DND-41 (cell line): ENCODE measurements at places on chromosomes 7 and 10.

DNA sequence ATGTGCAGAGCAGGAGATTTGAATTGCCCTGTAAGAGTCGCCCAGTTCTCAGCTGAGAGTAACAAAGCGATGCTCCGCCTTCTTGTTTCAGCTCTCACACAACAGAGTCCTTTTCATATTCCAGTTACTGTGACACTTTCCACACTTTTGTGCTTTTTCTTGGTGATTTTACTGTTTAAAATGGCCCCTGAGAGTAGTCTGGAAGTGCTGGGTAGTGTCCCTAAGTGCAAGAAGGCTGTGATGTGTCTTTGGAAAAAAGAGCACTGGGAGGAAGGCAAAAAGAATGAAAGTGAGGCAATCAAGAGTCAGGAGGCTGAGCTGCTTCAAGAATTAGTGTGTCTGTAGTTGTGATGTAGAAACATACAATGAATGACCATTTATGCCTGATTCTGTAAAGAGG is 201.2 kb upstream of the SEMA3E start:
- DNase-seq, result no peak

GRCh38 chr10:98425511-98426352 is 10.8 kb upstream of the PYROXD2 start:
- DNase-seq, result peak; percentile 48

DNA sequence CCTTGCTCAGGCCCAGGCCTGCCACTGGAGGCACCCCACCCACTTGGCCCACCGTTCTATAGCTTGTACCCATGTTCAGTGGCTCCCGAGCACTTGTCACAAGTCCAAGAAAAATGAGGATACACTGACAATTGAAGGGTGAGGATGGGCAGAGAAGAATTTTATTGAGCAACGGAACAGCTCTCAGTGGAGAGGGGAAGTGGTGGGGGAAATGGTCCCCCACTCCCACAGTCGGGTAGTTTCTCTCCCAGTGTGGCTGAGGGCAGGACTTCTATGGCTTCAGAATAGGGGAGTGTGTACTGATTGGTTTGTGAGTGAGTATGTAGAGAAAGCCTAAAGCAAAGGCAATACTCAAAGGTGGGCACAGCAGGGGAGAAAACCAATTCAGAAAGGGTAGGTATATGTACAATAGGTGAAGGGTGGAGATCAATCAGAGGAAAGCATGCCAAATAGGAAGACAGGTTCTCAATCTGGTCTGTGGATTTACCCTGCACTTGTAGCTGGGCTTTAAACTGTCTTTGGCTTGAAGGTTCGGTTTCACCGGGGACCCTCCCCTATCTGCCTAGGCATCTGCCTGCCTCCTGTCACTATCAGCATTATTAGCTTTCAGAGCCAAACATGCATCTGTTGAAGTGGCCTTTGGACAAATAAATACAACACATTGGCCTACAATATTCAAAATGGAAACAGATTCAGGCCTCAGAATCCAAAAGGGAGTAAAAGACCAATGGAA is 8.9 kb upstream of the TSPAN13 start:
- DNase-seq, result no peak

- no peak for DNase-seq
Observed at GRCh38 chr10:21385996-21386585, 139.4 kb downstream of the SKIDA1 start.

DNA sequence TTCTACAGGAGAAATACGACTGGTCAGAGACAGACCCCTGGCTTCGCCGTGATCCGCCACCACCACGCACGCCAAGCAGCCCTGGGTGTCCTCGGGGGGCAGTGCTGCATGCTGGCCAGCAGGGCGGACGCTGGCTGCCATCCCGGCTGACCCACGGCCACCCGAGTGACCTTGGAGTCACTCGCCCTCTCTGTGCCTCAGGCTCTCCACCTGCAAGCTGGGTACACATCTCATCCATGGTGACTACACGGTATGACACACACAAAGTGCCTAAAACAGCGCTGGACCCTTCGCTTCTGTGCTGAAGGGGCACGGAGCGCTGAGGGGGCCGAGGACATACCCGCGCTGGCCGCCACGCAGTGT is 62.0 kb upstream of the RNF32 start:
- no peak for DNase-seq

DNA sequence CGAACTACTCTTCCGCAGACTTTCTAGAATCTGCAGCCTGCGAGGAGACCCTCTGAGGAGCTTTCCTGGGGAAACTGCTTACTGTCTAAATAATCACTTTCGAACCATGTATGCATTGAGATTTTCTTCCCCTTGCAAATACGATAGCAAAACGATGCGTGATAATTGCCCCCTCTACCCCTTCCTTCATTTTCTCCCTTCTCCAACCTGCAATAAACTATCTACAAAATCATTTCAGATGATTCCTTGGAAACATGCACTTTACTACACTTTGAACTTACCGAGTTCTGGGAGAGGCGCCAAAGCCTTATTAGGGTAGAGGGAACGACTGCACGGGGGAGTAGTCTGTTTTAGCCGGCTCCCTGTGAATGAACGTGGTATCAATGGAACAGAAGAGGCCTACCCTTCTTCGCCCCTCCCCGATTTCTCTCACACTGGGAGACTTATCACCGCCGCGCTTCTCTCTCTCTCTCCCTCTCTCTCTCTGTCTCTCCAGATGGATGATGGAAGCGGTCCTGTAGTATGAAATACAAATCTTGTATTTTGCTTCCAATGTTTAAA is at the start of gene FGFBP3:
TSS of gene FGFBP3 (minus strand) at position 370 of the 561 bp plus-strand sequence. CDS start 517 bp downstream, outside the sequence.
- DNase-seq, result peak; percentile 80

GRCh38 chr10:7121154-7121797 is 289.6 kb downstream of the SFMBT2 start:
- peak; percentile 81 for DNase-seq

GRCh38 chr7:147771344-147771743 is 819.2 kb upstream of the C7orf33 start:
- no peak for DNase-seq

DNA sequence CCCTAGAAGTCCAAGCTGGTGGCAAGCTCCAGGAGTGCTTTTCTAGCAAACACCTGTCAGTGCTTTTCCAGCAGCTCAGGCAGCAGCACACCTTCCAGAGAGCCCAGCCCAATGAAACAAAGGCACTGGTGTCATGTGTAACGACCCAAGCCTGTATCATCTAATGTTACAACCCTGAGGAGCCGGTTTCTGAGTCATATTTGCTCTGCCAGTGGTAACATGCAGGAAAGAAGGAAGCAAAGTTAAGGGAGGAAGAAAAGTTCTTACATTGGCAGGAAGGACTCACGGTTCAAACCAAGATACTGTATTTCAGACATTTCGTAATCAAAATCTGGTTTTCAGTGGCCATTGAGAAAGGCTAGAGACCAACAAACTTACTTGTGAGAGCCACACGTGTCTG is at the start of gene ANKRD22:
TSS of gene ANKRD22 (minus strand) at position 139 of the 400 bp plus-strand sequence. CDS start 237 bp downstream, outside the sequence.
- no peak for DNase-seq

DNA sequence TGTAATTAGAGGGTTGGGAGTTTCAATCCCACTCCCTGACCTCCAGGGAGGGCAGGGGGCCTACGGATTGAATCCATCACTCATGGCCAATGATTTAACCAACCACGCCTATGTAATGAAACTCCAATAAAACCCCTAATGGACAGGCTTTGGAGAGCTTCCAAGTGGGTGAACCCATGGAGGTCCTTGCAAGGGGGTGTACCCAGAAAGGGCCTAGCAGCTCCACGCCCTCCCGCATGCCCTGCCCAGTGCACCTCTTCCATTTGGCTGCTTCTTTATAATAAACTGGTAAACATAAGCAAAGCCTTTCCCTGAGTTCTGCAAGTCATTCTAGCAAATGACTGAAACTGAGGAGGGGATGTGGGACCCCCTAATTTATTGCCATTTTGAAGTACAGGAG is 280.1 kb downstream of the FRMD4A start:
- DNase-seq, result no peak

DNA sequence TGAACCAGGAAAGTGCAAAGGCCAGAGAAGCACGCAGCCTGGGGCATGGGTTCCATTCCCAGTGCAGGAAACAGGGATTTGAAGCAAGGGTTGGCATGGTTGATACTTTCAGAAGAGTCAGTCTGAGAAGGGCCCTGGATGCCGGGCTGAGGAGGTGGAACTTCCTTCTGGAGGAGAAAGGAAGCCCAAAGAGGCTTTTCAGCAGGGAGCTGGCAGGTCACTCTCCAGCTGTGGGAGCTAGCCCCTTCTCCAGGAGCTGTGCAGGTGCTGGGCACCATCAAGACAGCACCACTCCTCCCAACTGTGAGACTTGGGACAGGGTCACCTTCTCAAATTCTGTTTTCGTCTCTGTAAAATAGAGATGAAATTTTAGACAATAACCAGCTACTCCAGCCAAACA is 169.8 kb downstream of the ZNF248 start:
- no peak for DNase-seq

DNA sequence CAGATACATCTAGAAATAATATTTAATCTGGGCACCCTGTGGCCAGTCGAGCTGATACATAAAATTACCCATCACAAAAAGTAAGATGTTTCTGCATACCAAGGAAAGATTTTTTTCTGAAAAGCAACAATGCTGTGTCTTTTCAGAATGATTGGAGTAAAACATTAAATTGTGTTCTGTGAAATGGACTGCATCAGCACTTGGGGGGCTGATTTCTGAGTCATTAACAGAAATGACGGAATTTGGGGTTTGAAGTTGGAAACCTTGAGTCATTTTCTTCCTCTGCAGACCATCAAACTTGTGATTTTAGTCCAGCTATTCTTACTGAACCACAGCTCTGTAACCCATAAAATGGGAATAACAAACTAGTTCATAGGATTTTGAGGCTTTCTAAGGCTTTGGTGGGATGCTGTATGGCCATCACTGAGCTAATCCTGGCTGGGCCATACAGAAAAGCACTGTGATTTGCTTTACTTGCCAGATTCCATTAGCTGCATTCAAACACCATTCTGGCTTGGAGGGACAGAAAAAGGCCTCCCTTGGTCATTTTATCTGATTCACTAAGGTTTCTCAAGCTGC is 739.4 kb upstream of the IGFBP3 start:
- no peak for DNase-seq

DNA sequence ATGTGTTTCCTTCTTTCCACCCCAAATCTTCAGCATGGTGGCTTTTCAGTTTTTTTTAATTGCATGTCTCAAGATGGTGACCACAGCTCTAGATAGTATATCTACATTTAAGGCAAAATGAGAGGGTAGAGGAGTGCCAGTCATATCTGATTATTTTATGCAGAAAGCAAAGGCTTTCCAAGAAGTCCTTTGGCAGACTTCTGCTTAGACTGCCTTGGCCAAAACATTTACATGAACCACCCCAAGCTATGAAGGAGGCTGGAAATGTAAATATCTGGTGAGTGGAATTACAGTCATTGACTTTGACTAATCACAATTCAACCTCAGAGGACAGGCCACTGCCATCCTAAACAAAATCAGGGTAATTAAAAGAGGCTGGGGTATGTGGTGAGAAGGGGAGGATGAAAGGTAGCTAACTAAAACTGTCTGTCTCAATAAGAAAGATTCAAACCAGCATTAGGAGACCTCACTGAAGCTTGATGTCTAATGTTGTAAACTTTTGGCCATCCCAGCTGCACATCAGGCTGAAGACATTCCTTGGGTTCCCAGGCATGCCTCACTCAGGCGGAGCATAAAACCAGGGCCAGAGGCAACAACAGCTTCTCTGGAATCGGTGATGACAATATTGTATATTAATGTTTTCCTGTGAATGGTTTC is 53.4 kb downstream of the PPP1R3C start:
- no peak for DNase-seq

- DNase-seq, result no peak
Observed at GRCh38 chr10:101814466-101815071, 3.7 kb downstream of the OGA start.
